ENCODE measurements at places on chromosomes 6 and 20.
A peak's percentile ranks its signal among the peaks of the same experiment; 100 is the strongest.

DNA sequence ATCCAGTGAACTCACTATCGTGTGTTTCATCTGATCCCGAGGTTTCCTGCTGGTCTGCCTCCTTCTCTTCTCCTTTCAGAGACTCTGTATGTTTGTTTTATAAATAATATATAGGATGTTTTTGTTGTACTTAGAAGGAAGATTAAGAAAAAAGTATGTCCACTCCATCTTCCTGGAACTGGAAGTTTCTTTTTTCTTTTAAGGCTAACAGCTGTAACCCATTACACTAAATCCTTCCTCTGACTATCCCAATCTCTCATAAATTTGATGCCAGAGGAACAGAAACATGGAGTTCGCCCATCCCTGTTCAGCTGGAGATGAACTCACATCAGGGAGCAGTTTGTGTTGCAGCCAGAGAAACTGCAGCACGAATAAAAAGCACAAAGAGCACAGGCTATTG lies 20.7 kb downstream of the RIPK1 start:
- peak; percentile 57 for DNase-seq

GRCh38 chr6:52180787-52181558 lies 5.2 kb upstream of the IL17A start:
- no peak for DNase-seq

GRCh38 chr6:124770784-124771183 lies 191.5 kb upstream of the RNF217 start:
- DNase-seq = no peak

DNA sequence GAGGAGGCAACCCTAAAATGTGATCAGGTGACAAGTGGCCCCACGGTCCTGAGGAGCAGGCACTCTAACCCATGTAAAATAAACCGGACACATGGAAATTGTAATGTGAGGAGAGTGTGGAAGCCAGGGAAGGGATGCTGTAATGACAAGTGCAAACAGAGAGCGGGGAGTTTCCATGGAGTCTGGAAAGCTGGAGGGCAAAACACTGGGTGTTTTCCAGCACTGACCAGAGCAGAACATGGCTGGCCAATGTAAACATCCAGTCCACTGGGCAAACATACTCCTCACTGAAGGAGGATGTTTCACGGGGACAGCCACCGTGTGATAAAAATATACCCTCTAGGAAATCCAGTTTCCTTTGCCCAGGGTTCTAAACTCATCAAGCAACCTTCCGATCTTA lies 219.0 kb upstream of the JARID2 start:
- DNase-seq = no peak

- no peak for DNase-seq
Observed at GRCh38 chr20:21272679-21273078, 30.5 kb upstream of the XRN2 start.

- DNase-seq = no peak
Observed at GRCh38 chr6:52550014-52550575, 26.8 kb downstream of the TRAM2 start.

GRCh38 chr6:132400555-132400882 lies 756 bp downstream of the MOXD1 start:
- DNase-seq = no peak

- DNase-seq = peak; percentile 91
Observed at GRCh38 chr6:157148391-157149323, 174.7 kb downstream of the TMEM242 start.

Measured in GM03348 (cell line).